NCI-H2081 (cell line): ENCODE measurements at places on chromosomes 1 and 21.

GRCh38 chr1:236465959-236466303 lies 57.9 kb upstream of the LGALS8 start:
- DNase-seq, result no peak

- DNase-seq, result no peak
These were observed 13.2 kb upstream of the ZP4 start for GRCh38 chr1:237903961-237904360.

- DNase-seq, result peak; percentile 68
These were observed 5.2 kb downstream of the NPPA start for GRCh38 chr1:11842154-11843041.

GRCh38 chr1:181090641-181091126 lies 2.2 kb downstream of the IER5 start:
- DNase-seq, result no peak

GRCh38 chr1:5619469-5619868 lies 372.8 kb downstream of the NPHP4 start:
- DNase-seq, result no peak

DNA sequence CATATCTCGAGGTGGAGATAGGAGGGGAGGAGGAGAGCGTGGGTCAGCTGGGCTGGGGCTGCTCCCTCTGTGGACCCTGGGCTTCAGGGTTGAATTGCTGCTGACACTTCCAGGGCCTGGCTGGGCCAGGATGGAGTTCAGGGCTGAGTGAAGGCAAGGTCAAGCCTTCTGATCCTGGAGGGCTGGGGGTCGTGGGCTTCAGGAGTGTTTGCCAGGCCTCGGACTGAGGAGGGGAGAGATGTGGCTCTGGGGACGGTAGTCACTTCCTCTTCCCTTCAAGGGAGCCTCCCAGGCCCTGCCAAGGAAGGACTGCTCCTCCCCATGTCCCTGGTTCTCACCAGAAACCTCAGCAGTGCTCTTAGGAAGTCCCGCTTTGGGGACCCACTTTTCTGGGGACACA lies 12.1 kb upstream of the FAM131C start:
- DNase-seq, result no peak

DNA sequence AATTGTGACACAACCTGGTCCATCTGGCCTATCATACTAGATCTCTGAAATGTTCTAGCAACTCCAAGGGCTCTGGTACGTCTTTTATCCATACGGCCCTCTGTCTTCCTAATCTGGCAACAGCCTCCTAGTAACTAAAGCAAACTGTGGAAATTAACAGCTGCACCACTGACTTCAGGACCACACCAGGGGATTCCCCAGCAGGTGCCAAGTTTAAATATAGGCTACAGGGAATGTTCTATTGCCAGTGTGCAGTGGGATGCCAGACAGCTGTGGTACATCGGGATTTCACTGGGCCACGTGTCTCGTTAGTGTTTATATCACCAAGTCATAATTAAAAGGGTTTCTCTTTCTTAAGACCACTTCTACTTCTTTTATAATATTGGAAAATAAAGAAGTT lies 94.3 kb downstream of the RGS2 start:
- peak; percentile 90 for DNase-seq

DNA sequence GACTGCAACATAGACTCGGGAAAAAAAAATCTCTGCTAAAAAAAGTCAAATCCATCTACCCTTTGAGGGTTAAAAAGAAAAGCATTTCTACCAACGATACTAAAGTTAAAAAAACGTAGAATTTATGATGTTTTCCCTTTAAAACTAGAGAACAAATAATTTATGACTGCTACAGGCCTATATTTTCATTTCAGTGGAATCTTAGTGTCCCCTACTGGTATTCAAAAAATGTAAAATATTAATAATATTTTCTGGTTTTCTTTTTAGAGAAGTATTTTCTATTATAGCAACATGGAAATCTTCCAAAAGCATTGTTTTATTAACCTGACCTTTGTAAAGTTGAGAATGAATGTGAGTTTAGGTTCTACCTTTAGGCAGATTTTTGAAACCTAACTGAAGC lies 1582.2 kb downstream of the MRPL39 start:
- DNase-seq, result no peak

DNA sequence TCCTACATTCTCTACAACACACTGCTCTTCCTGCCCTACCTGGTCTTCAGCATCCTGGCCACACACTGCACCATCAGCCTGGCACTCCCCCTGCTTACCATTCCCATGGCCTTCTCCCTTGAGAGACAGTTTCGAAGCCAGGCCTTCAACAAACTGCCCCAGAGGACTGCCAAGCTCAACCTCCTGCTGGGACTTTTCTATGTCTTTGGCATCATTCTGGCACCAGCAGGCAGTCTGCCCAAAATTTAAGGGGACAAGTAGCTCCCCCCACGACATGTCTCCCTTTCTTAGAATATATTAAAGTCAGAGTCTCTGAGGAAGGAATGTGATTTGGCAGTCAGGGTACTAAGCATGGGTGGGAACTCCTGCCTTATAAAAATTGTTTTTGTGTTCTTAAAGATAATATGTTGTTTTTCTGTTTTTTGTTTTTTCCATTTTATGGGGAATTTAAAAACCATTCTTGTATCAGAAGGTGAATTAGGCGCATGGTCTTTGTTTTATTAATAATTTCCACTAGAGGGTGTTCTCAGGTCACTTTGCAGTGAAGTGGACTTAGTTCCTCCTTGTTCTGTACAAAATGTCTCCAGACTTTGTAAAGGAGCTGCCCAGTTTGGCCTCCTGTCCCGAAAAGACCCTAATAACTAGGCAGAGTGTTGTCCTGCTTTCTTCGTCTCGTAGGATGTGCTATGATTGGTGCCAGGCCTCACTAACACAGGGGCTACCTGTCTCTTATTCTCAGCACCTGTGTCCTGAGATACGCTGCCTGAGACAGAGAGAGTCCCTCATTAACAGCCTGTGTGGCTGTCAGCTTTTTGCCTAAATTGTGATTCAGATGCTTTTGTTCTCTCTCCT lies 13.1 kb downstream of the UBIAD1 start:
- no peak for DNase-seq
